ENCODE measurements at places on chromosomes 4 and X. TPM values are rescaled to one million over a fixed set of nuclear protein-coding genes. Genes with fewer than 3 reads are reported as not detected.

DNA sequence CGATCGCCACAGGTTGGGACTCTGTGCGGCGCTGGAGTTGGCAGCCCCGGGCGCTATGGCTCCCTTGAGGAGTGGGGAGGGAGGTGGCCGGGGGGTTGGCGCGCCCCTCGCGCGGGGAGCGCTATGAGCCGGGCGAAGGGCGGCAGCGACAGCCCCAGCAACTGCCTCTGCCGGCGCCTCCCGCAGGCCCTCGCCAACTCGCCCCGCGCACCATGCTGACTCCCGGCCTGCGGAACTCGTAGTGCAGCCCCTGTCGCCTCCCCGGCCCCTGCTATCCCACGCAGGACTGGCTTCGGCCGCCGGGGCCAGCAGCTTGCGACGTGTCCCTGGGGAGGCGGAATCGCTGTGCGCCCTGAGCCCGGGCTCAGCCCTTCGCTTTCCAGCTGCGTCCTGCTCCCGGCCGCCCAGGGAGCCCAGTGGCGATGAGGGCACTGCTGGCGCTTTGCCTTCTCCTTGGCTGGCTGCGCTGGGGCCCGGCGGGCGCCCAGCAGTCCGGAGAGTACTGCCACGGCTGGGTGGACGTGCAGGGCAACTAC lies 415 bp downstream of the SHISA3 start:
- DNase-seq: no peak

DNA sequence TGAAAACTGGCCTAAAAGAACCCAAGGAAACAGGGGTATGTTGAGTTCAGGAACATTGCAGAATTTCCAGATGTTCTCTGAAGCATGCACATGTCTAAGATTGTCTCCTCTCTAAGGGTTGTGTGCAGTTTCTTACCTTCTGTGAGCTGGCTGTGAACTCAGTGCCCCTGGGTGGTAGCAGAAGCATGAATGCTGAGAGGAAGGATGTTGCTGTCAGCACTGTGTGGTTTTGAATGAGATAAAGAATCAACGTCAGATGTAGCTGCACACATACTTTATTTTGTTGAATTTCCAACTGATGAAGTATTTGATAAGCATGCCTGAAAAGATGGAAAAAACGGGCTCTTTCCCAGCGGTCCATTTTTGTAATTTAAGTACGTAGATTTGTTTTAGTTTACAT lies 23.8 kb upstream of the CD38 start:
- no peak for DNase-seq

GRCh38 chr4:145909773-145910172 lies 28.9 kb downstream of the ZNF827 start:
- no peak for DNase-seq

SMARCAD1 gene
- 37.1 TPM for polyA plus RNA-seq

ZNF732 gene
- polyA plus RNA-seq: 0.42 TPM

AFF2 gene
- polyA plus RNA-seq: 1.1 TPM

NKX1-1 gene
- not detected for polyA plus RNA-seq

SLC25A43 gene
- 12.8 TPM for polyA plus RNA-seq

GC gene
- not detected for polyA plus RNA-seq

KCTD8 gene
- polyA plus RNA-seq: not detected

DACH2 gene
- polyA plus RNA-seq: not detected

All from muscle of arm (tissue), 14 donors.